ENCODE measurements at places on chromosomes 5 and 9. TPM values are rescaled to one million over a fixed set of nuclear protein-coding genes. Genes with fewer than 3 reads are reported as not detected.

DNA sequence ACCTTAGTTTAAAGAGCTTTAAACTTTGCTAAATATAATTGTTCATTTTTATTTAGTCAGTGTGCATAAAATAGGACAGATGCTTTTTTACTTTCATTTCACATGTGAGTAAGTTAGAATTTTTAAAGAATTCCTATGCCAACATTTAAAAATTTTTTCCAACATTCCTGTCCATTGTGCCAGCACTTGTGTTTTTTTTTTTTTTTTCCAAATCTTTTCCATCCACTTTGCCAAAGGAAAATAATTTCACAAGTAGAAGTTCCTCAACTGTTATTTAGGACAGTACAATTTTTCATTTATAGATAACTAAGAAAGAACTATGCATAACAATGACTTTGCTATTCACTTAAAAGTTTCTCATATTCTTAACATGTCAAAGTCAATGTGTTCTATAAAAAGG is 189.5 kb downstream of the ADAMTS6 start:
- DNase-seq = no peak

LTC4S gene
- 0.39 TPM for total RNA-seq

- DNase-seq = no peak
Observed at GRCh38 chr5:68282001-68282400, 66.4 kb downstream of the PIK3R1 start.

- DNase-seq = no peak
Observed at GRCh38 chr9:72615931-72616330, 94.5 kb downstream of the TMC1 start.
